Fibroblast of skin of left quadriceps (primary cell): ENCODE measurements at places on chromosomes 16 and 17.

DNA sequence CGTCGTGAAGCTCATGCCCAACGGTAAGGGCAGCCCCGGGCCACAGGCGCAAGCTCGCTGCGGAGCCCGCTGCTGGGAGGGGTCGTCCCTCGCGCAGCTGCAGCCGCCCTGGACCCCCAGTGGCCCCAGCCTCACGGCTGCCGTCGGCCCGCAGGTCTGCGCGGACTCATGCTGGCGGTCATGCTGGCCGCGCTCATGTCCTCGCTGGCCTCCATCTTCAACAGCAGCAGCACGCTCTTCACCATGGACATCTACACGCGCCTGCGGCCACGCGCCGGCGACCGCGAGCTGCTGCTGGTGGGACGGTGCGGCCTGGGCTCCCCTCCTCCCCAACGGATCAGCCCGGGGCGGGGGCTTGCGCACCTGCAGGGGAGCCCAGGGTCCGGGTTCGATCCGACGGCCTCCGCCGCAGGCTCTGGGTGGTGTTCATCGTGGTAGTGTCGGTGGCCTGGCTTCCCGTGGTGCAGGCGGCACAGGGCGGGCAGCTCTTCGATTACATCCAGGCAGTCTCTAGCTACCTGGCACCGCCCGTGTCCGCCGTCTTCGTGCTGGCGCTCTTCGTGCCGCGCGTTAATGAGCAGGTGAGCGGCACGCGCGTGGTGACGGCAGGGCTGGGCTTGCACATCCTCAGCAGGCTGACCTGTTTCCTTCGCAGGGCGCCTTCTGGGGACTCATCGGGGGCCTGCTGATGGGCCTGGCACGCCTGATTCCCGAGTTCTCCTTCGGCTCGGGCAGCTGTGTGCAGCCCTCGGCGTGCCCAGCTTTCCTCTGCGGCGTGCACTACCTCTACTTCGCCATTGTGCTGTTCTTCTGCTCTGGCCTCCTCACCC, 5.8 kb downstream of the SLC5A2 start:
- no peak for DNase-seq

DNA sequence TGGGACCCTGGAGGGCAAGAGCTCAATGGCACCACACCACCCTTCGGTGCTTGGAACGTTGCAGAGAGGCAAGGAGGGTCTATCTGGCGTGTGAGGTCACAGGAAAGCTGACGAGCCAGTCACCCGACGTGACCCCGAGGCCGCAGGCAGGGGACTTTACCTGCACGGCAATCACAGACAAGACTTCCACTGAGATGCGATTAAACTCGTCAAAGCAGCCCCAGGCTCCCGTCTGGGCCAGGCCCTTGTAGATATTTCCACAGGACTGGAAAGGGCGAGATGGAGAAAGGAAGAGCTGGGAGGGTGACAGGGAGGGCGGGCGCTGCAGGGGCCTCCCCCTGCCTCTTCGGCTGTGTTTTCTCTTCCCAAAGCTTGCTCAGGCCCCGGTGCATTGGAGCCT, 78.3 kb downstream of the DNAH17 start:
- no peak for DNase-seq

DNA sequence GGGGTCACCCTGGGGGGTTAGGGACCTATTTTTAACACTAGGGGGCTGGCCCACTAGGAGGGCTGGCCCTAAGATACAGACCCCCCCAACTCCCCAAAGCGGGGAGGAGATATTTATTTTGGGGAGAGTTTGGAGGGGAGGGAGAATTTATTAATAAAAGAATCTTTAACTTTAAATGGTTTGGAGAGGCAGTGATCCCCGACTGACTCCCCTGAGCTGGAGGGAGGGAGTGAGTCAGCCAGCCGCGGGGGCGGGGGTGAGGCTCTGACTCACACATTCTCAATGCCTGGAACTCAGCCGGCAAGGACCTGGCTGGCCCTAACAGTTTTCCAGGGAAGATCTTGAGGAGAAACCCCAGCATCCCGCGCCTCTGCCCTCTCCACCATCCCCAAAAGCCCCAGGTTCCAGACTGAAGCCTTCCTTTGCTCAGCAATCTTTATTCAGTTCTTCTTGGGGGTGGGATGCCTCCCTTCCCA, 1.5 kb downstream of the HCFC1R1 start:
- DNase-seq, result peak; percentile 94

DNA sequence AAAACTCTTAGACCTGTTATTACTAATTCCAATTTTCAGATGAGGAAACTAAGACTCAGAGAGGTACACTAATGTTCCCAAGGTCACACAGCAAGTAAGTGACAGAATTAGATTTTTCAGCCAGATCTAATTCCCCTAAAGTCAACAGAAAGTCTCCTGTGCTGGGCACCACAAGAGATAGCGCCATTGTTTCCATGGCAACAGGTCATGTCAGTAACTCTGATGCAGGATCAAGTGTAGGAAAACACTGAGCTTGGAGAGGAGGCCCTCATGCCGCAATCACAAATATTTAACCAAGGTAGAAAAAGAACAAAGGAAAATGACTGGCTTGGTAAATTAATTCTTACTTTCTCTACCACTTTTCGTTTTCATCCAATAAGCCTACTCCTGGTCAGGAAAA, 166.0 kb upstream of the CDH13 start:
- DNase-seq, result no peak

DNA sequence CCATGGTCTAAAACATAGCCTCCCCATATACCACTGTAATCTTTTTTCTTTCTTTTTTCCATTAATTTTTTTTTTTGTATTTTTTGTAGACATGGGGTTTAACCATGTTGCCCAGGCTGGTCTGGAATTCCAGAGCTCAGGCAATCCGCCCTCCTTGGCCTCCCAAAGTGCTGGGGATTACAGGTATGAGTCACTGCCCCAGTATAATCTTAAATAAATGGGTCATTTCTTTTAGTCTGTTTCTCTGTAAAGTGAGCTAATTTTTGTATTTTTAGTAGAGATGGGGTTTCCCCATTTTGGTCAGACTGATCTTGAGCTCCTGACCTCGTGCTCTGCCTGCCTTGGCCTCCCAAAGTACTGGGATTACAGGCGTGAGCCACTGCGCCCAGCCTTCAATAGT, 5.7 kb upstream of the NME1 start:
- DNase-seq, result no peak

DNA sequence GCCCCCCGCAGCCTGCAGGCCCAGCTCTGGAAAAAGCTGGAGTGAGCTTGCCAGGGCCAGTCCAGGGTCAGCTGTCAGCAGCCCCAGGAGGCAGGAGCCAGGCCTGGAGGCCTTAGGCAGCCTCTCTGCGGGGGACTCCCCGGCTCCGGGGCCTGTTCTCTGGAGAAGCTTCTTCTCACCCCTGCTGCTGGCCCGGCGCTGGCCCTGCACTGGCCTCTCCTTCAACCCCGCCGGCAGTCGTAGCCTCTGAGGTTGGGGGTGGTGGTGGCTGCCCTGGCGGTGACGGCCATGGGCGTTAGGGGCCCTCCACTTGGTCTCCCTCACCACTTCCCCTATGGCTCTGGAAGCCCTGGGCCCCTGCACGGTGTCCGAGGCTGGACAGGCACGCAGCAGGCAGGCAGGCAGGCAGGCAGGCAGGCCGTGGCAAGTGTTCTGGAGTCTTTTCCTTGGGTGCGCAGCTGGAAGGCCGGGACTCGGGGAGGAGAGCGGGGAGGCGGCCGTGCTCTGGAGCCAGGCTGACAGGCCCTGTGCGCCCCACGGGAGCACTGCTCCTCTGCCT, 2.1 kb downstream of the FOXF1 start:
- DNase-seq, result no peak

- no peak for DNase-seq
Measured at GRCh38 chr17:8746501-8747236, 2.0 kb upstream of the CCDC42 start.

GRCh38 chr16:7218936-7219335, 113.7 kb upstream of the RBFOX1 start:
- DNase-seq, result no peak

DNA sequence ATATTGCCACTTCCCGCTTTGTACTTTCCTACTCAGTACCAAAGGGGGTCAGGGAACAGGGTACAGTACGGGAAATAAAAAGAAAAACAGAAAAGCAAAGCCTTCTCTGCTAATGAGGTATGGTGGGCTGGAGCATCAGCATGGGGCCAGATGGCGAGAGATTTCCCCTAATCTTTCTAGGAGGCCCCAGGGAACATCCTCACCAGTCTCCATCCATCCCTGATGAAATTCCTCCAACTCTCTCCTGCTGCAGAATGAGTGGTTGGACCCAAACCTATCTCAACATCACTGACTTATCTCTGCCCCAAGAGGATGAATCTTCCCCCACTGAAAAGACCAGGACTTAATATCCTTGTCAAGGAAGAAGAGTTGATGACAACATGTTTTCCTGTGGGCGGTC, 185.6 kb downstream of the C16orf78 start:
- DNase-seq, result no peak
